ENCODE measurements at places on chromosomes 3 and 15.

- DNase-seq, result no peak
Measured at GRCh38 chr15:95826412-95827195, 503.9 kb upstream of the NR2F2 start.

DNA sequence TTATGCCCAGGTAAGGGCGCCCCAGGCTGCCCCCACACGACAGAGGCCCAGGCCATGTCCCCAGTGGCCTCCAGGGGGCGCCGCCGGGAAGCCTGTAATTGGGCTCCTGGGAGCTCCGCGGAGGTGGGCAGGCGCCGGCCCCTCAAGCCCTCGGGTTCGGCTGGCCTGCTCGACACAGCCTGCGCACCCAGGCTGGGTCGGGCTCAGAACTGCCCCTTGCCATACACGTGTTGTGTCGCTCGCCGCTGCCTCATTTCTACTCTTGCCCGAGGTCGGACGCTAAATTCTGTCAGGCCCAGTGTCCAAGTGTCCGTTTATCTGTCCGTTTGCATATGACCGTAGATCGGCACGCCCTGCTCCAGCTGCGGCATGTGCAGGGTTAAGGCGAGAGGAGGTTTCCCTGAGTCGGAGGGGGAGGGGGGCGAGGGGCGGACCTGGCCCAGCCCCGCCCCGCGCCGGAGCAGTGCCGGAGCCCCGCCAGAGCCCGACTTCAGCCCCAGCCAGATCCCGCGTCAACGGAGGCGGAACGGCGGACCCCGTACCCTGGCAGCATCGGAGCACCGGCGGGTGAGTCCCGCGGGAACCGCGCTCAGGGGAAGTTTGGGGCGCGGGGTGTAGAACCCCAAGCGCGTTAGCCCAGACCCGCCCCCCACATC lies at the start of gene KLHDC8B:
KLHDC8B (plus strand) TSS at position 480 of the 656 bp plus-strand sequence. CDS start 1,172 bp downstream, outside the sequence.
- peak; percentile 67 for DNase-seq

DNA sequence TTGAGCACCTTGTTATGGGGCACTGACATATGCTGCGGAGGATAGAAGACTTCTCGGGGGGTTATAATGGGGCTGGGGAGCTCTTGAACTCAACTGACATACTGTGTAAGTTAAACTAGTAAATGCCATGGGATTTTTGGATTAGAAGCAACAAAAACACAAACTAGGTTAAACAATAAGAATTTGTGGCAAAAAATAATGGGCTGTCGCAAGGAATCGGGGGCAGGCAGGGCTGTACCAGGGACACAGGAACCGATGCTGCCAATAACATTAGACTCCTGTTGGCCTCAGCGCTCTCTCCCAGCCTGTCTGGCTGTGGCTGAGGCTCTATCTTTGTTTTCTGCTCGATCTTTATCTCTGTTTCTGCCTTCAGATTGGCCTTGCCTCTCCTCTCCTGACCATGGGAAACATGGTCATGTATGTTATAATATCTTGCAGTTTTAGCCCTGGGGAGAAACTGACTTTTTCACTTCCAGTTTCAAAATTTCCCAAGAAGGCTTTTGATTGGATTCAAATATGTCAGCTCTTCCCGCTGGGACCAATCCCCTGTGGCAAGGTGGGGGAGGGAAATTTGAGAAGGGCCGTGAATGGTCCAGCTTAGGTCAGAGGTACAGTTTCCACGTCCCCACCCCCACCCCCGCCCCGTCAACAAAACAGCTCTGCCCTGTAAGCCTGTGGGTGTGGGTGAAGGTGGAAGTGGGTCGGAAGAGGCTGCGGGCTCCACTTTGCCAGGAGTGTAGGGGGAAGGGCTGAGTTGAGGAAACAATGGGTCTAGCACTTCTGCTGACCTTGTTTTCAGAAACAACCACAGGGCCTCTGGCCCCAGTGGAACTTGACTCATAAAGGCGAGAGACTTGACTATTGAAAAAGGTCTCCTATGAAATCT lies 161.1 kb upstream of the TBL1XR1 start:
- DNase-seq, result peak; percentile 43

DNA sequence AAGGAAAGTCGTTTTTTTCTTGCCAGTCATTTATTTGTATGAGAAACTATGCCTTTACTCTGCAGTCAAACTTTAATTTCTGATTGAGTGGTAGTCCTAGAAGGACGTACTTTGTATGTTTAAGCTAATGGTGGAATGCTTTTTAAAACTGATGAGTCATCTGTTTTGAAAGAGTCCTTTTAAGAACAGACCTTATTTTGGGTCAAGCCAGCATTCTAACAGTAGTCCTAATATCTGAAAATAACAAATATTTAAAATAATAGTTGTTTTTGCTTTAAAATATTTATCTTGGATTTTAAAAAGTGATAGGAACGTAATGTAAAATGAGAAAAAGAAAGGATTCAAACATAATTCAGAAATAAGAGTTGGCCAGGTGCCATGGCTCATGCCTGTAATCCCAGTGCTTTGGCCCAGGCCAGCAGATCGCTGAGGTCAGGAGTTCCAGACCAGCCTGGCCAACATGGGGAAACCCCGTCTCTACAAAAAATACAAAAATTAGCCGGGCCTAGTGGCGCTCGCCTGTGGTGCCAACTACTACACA lies 1.3 kb upstream of the LRRC58 start:
- DNase-seq, result no peak

DNA sequence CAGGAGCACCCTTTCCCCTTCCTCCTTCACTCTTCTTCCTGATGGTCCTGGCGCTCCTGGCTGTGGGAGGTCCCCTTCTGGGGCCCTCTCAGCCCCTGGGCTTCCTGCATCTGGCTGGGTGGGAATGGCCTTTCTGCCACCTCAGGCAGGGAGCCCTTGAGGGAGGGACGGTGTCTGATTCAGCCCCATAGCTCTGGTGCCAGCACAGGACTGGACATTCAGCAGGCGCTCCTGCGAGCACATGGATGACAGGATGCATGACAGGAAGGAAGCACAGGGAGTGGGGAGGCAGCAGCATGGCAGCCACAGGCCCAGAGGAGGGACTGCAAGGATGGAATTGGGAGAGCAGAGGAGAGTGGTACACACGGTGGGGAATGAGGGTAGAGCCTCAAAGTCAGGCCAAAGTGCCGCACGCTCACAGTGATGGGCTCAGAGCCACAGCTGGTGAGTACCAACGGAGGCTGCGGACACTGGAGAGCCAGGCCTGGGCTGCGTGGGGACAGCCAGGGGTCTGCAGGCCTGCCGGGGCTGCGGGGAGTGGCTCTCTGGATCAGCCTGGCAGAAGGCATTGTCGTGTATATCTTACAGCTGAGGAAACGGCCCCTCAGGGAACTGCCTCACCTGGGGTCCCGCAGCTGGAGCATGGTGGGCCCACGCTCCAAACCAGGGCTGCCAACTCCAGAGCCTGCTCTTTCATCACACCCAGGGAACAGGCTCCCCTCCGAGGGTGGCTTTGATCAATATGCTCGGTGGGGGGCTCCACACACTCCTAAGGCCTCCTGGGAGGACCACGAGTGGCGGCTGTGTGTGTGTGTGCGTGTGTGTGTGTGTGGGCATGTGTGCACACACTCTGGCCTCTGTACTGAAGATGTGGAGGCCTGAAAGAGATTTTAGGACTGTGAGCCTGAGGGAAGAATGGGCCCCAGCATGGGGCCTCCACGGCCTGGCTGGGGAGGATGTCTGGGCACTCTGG lies 51.4 kb upstream of the CTSH start:
- no peak for DNase-seq

DNA sequence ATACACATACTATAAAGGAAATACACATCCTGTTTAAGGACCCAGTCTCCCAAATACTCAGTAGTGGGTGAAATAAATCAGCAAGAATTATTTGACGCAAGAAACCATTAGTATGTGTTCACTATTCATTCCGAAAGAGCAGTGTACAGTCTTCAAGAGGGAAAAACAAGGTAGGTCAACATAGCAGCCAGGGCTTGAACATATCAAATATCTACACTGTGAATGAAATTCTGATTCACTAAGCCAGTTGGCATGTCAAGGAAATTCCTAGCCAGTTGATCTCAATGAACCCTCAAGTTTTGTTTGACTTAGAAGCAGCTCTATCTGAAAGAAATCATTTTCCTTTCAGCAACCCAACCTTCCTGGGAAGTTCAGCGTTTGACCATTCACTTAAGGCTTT lies 99.0 kb downstream of the CNTN3 start:
- DNase-seq, result no peak

- peak; percentile 44 for DNase-seq
Measured at GRCh38 chr3:52533623-52534280, at the start of gene NT5DC2. Gene NT5DC2 (minus strand): TSS chr3:52533857. CDS start chr3:52533737, 120 bp downstream.

GRCh38 chr15:29815000-29815710 lies 7.1 kb downstream of the TJP1 start:
- DNase-seq, result no peak

- DNase-seq, result no peak
Measured at GRCh38 chr3:139309880-139310279, 33.9 kb upstream of the MRPS22 start.

GRCh38 chr3:13886593-13887129 lies 6.8 kb upstream of the WNT7A start:
- DNase-seq, result no peak

GRCh38 chr15:34708422-34708821 lies 46.4 kb downstream of the GJD2 start:
- no peak for DNase-seq

DNA sequence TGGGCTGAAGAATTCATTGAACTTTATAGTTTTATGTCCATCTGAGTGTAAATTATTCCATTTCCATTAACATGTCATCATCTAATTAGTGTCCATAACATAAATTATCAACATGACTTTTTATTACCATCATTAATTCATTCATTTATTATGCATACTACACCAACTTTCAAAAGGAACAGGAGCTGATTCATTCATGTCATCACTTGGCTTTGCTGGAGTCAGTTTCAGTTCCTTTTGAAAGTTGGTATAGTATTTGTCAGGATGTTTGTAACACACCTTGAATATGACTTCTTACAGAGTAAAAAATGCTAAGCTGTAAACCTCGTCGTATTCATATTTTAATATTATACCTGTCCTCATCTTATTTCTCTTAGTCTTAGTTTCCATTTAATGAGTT lies 298.0 kb upstream of the RBMS3 start:
- no peak for DNase-seq

GRCh38 chr15:92647467-92648163 lies 8.0 kb downstream of the FAM174B start:
- no peak for DNase-seq

- DNase-seq, result no peak
Measured at GRCh38 chr3:132593241-132593946, 3.7 kb upstream of the ACKR4 start.

DNA sequence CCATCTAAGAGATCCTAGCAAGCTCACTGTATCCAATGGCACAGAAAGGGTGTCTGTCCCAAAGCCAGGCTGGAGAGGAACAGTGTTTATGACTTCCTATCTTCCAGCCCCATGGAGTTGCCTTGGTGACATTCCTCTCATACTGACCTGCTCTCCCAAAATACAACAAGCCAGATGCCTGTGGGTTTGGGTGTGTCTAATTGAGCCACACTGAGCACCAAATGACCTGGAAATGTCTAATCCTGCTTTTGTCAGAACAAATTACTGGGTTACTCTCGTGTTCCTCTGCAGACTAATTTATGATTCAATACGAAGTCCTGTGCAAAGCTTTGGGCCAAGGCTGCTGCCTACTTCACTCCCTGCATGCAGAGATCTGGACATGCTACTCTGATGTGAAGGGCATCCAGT lies 98.1 kb upstream of the STRIT1 start:
- DNase-seq, result no peak

- DNase-seq, result no peak
Measured at GRCh38 chr3:104825116-104825515, 541.6 kb upstream of the ALCAM start.

- DNase-seq, result no peak
Measured at GRCh38 chr15:41304149-41304770, 28.1 kb downstream of the OIP5 start.
